Activated CD4-positive, alpha-beta T cell treated with anti-CD3 and anti-CD28 coated beads for 4 hours (primary cell): ENCODE measurements at places on chromosomes 16 and 17.

DNA sequence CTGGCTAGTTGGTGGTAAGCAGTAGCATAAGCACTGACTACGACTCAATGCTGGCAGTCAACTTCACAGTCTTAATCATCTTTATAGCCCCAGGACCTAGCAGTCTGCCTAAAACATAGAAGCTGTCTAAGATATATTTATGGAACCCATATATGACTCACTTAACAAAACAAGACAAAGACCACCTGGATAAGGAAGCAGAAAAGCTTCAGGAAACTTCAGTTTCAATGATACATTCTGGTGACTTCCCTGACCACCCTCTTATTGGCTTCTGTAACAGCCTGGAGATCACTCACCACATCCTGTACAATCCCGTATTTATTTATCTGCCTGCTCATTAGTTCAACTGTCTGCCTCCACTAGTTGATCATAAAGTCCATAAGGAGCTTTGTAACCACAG, 95.5 kb downstream of the PMP22 start:
- no peak for DNase-seq

DNA sequence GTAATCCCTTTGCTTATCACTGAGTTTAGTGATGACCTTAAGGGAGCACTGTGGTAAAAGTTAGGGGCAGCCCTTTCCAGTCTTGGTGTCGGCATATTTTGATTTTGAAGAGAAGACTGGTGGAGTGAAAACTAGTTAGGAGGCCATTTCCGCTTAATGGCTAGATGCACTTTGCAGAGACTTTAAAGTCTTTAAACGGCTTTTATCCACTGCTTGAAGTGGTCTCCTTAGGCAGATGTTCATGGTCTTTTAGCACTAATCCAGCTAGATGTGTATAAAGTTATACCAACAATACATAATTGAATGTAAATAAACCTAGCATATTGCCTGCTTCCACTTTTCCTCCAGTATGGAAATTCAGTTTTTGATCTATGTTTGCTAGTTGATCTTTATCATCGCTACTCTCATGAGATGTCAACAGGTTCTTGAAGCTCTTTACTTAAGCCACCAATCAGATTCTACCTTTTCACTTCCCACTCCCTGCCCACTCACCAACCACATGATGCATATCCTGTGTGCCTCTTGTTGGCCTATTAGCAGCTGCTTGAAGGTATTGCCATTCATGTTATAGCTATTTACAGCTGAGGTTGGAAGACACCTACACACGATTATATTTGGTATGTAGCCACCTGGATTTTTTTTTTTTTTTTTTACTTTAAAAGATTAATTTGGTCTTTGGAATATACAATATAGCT, 132.0 kb downstream of the NLK start:
- peak; percentile 33 for DNase-seq

- peak; percentile 75 for DNase-seq
These were observed 63.1 kb downstream of the MYO18A start for GRCh38 chr17:29116804-29117753.

GRCh38 chr17:1244606-1245012, 25.6 kb upstream of the BHLHA9 start:
- DNase-seq = no peak

GRCh38 chr17:34764716-34765115, 185.3 kb downstream of the TMEM132E start:
- DNase-seq = no peak

GRCh38 chr17:62627904-62628633, 599 bp downstream of the MRC2 start:
- peak; percentile 64 for DNase-seq

GRCh38 chr16:51651061-51651466, 500.0 kb upstream of the SALL1 start:
- no peak for DNase-seq

- no peak for DNase-seq
These were observed 22.6 kb upstream of the DHX8 start for GRCh38 chr17:43461185-43461584.

GRCh38 chr17:949623-950303, 29.8 kb downstream of the NXN start:
- no peak for DNase-seq

GRCh38 chr17:46028374-46028773, 29.3 kb downstream of the STH start:
- DNase-seq = no peak

GRCh38 chr16:56246051-56246817, 54.9 kb downstream of the GNAO1 start:
- no peak for DNase-seq

DNA sequence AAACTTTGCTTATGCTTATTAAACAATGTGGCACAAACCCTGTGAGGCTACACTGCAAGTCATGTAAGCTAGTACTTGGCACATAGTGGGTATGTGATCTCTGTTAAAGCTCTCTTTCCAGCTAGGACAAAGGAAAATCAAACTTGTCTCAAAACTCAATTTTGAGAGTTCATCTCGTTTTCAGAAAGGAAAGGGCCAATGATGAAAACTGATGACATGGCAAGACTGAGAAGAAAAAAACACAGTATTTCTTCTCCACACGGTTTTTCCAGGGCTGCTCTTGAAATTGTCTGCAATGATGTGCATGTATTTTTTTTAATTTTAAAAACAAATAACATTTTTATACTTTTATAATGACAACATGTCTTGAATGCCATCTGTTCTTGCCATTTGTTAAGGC, 389.8 kb downstream of the CA10 start:
- DNase-seq = no peak

GRCh38 chr17:78369791-78370381, 8.6 kb upstream of the PGS1 start:
- no peak for DNase-seq

DNA sequence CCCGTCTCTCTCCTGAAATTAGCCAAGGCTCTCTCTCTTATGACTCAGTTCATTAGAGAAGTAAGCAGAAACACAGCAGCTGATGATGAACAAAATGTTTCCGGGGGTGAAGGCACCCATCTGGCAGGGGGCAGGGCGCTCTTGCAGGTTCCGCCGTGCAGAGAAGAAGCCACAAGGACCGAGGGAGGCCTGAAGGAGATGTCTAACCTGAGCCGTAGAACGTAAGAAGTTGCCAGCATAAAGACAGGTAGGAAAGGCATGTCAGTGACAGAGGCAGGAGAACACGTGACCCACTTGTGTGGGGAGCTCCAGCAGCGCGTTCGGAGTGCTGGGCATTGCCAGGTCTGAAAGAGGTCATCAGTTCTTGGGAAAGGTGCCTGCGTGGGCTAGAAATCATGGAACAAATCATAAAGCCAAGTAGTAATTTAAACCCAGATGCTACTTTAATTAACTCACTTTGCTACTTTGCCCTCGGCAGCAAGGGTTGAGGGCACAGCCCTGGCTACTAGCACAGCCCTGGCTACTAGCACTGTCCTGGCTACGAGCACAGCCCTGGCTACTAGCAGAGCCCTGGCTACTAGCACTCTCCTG, 198.6 kb downstream of the RPTOR start:
- peak; percentile 56 for DNase-seq

DNA sequence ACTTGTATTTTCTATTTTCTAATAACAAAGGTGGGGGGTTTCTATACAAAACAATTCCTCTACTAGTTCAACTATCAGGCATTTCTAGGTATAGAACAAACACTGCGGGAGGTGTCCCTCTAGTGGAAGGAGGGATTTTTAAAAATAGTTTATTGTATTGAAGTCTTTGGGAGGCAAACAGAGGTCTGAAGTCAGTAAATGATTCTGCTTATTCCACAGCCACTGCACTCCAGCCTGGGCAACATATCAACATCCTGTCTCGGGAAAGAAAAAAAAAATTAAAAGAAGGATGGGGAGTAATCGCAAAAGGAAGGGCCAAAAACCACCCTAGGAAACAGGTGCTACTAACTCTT, 648 bp upstream of the ERCC4 start:
- DNase-seq = peak; percentile 14

DNA sequence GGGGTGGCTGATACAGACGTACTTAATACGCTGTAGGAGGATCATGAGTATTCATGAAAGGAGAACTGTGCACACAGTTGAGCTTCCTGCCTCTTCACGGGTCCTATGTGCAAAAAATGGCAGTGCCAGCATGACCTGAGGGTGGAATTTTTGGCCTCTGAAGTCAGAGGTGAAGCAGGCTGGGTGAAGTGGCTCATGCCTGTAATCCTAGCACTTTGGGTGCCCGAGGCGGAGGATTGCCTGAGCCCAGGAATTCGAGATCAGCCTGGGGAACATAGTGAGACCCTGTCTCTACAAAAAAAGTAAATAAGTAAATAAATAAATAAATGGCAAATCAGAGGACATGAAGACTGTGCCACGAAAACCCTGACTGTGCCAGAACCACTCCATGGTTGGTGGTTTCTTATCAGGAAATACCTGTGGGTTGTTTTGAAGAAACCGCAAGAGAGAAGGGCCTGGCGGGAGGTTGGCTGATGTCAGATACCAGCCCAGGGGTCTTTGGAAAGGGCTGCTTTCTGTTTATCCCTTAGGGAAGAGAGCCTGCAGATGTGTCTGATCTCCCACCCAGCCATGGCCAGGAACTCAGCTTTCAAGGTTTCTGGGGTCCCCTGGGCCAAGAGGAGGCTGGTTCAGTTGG, 3.4 kb downstream of the ASPSCR1 start:
- no peak for DNase-seq

DNA sequence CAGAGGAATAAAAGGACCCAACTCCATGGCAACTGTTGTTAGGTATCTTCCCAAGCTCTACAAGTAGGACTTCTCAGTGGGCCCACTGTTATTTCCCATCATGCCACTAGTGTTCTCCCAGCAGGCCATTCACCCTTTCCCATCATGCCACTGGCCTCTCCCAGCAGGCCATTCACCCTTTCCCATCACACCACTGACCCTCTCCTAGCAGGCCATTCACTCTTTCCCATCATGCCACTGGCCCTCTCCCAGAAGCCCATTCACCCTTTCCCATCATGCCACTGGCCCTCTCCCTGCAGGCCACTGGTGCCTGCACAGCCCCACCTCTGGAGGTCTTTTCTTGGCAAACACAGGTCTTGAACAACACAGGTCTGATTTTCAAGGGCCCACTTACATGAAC, 36.3 kb downstream of the IFT140 start:
- no peak for DNase-seq

GRCh38 chr17:6204203-6204722, 134.1 kb downstream of the WSCD1 start:
- no peak for DNase-seq

- DNase-seq = no peak
These were observed 1.1 kb upstream of the NDUFAB1 start for GRCh38 chr16:23597003-23597756.

DNA sequence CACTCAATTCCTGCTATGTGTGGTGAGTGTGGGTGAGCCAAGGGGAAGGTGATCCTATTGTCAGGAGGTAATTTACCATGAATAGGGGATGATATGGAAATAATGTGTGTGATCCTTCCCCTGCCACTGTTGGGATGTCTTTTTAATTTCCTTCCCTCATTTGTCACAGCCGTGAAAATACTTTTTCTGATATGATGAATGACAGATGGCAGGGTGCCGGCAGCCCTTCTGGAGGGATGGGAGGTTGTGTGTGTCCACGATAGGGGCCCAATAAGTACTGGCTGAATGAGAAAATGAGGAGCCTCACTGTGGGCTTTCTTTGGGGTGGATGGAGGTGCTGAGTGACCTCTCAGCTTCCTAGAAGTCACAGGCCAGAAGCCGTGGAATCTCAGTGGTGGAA, 109.5 kb downstream of the PRKCB start:
- DNase-seq = no peak

GRCh38 chr16:5025171-5025632, 8.5 kb downstream of the NAGPA start:
- no peak for DNase-seq

- no peak for DNase-seq
These were observed 53.8 kb downstream of the MRC2 start for GRCh38 chr17:62681061-62681938.

DNA sequence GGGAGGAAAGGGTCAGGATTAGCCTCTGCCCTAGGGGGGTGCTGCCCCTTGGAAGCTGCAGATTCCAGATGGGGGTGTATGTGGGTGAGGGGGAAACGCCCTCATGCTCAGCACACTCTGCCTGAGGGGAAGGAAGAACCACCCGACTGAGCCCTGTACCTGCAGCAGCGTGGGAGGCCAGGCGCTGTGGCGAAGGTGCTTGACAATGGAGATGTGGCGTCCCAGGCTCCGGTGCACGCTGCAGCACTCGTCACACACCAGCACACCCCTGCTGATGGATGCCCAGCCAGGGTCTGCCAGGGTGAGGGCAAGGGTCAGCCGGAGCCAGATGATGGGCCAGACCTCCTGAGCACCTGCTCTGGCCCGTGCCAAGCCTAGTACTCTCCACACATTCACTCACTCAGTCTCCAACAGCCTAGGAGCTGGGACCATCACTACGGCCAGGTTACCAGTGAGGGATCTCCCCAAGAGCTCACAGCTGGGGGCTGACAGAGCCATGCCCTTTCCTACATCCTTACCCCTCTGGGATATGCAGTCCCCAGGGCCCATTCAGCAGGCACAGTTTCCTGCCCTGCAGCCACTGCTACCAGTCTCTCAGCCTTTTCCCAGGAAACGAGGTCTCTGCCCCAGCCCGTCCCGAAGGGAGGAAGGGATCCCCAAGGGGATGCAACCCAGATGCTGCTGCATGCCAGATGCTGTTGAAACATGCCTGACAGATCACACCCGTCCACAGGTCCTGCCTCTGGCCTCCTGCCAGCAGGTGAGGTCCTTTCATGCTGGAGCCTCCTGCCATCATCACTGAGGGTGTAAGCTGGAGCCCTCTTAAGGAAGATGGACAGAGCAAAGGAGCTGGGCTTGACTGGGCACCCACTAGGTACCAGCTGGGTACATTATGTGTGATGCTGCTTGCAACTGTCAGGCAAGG, 5.9 kb downstream of the GIT1 start:
- no peak for DNase-seq

- no peak for DNase-seq
These were observed 226.7 kb downstream of the UTP18 start for GRCh38 chr17:51486885-51487520.

- DNase-seq = no peak
These were observed 13.8 kb downstream of the MVP start for GRCh38 chr16:29834079-29834478.

DNA sequence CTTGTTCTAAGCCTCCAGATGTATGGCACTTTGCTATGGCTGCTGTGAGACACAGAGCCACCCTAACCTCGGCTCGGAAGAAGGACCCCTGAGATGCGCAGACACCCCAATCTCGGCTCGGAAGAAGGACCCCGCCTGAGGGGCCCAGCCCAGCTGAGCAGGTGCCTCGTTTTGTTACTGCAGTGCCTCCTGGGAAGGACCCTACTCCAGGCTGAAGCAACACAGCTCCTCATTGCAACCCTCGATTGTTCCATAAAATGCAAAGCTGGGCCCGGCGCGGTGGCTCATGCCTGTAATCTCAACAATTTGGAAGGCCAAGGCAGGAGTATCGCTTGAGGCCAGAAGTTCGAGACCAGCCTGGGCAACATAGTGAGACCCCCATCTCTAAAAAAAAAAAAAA, 61.3 kb downstream of the C16orf95 start:
- no peak for DNase-seq

- no peak for DNase-seq
These were observed 1032.2 kb downstream of the CDH11 start for GRCh38 chr16:64089697-64090096.
